ENCODE measurements at places on chromosomes 16 and 17. TPM values are rescaled to one million over a fixed set of nuclear protein-coding genes. Genes with fewer than 3 reads are reported as not detected.
A peak's percentile ranks its signal among the peaks of the same experiment; 100 is the strongest.

- H3K36me3 ChIP-seq: no peaks in the 10 kb centered on the region
- H3K27me3 ChIP-seq: no peaks in the 10 kb centered on the region
- peak overlapping the region; percentile 73 for H3K27ac ChIP-seq
- H3K4me3 ChIP-seq: peak overlapping the region; percentile 38
These were observed 520.4 kb upstream of the WSB1 start for GRCh38 chr17:26773189-26774188.

GRCh38 chr16:31184888-31185287 is 4.9 kb downstream of the FUS start:
- peaks cover 76% of the 10 kb centered on the region for H3K4me1 ChIP-seq
- peak overlapping the region; percentile 45 for H3K4me3 ChIP-seq
- peak overlapping the region; percentile 83 for H3K27ac ChIP-seq
- H3K36me3 ChIP-seq: peaks cover 92% of the 10 kb centered on the region

The CRHR1 gene
- total RNA-seq: not detected

- H3K4me3 ChIP-seq: no peak overlapping the region
- DNase-seq: no peak
- H3K4me1 ChIP-seq: no peaks in the 10 kb centered on the region
These were observed 108.8 kb downstream of the WSCD1 start for GRCh38 chr17:6179017-6179416.

DNA sequence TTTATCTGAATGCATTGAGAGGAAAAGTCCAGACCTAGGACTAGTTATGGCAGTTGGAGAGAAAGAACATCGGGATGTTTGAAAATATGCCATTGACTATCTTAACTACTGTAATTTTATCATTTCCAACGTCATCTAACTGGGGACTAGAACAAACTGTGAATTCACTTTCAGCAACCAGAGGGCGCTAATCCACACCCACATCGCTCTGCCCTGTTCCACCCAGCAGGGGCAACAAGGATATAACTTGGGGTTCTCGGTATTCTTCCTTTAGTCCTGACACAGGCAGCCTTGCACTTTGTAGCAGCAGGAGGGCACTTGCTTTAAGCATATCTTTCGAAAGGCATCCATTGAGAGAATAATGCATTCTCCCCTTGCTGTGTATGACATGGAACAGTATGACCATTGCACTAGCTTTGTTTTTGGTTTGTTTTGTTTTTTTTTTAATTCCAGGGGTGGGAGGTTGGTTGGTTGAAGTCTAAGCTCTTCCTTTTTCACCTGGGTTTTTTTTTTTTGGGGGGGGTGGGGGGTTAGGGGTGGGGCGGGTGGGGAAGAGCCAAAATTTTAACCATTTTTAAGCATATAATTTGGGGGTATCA is 31.5 kb downstream of the SIAH1 start:
- DNase-seq: peak; percentile 76
- no peaks in the 10 kb centered on the region for H3K27me3 ChIP-seq
- H3K27ac ChIP-seq: peak overlapping the region; percentile 72
- H3K4me3 ChIP-seq: no peak overlapping the region

DNA sequence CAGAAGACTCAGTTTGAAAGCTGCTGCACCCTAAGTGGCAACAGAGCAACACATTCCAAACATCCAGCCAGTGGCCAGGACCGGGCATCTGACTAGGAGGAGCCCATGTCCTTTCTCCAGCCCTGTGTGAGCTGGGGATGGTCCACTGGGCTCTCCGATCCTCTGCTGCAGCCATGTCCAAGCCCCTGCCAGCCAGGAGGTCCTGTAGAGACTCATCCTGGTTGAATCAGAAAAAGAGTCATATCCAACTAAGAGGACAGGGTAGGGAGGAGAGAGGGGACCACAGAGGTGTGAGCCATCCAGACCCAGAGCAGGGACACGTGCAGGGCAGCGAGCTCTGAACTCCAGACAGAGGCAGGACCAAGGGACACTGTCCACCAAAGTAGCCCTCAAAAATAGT is 163.0 kb upstream of the CDH5 start:
- H3K27ac ChIP-seq: no peak overlapping the region
- peaks cover 5% of the 10 kb centered on the region for H3K27me3 ChIP-seq
- H3K4me3 ChIP-seq: no peak overlapping the region
- no peak for DNase-seq
- H3K36me3 ChIP-seq: no peaks in the 10 kb centered on the region

DNA sequence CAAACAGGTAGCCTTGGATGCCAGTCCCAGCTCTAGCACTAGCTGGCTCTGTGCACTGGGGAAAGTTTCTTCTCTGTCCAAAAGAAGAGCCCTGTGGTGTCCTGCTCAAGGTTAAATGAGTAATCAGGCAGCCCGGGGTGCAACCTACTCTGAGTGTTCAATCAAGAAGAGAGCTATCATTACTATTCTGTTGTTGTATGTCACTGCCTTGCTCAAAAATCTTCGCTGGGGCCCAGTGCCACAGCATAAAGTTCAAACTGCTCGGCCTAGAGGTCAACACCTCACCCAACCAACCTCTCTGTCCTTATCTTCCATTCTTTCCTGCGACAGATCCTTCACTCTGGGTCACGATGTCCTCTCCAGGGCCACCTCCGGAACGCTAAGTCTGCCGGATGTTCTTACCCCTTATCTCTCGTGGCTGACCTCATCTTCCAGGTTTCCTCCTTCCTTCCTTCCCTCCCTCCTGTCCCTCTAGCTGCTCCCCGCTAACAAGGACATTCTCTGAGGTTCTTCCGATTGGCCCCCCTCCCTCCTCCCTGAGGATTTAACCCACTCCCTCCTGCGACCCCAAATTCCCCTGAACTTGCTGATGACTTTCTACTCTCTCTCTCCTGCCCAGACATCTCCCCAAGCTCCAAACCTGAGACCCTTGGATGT is 4.4 kb downstream of the FDXR start:
- H3K27ac ChIP-seq: no peak overlapping the region
- no peak for DNase-seq
- H3K4me3 ChIP-seq: no peak overlapping the region
- H3K4me1 ChIP-seq: peaks cover 34% of the 10 kb centered on the region

The SALL1 gene
- total RNA-seq: not detected

DNA sequence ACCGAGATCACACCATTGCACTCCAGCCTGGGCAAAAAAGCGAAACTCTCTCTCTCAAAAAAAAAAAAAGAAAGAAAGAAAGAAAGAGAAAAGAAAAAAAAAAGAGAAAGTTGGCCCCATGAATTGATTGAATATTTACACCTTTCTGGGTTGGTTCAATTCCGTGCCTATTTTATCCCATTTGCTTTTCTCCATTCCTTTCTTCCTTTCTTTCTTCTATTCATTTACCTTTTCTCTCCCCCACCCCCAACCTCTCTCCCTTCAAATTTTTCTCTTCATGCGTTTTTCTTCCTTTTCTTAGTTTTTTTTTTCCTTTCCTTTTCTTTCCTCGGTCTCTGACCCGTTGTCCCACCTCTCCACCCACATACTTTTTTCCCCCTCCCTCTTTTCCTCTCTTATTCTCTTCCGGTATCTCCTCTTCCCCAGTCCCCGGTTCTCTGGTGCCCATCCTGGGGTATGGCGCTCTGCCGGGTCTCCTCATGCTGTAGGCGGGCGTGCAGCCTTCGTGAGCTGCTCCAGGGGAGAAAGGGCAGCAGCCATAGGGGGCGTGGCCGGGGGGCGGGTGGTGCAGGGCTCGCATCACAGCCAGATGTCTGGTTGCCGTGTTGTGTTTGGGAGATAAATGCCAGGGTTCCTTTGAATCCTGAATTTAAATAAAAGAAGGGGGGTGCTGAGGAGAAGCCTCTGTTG is 5.3 kb upstream of the COL1A1 start:
- no peak overlapping the region for H3K27ac ChIP-seq
- DNase-seq: no peak
- H3K27me3 ChIP-seq: peaks cover 52% of the 10 kb centered on the region
- no peaks in the 10 kb centered on the region for H3K36me3 ChIP-seq
- peaks cover 4% of the 10 kb centered on the region for H3K4me1 ChIP-seq
- H3K4me3 ChIP-seq: no peak overlapping the region

The OTOP3 gene
- total RNA-seq: not detected

GRCh38 chr17:28405632-28406472 is at the start of gene SLC46A1:
SLC46A1 (minus strand) TSS chr17:28406212; CDS start chr17:28406114, 98 bp downstream.
- H3K4me1 ChIP-seq: peaks cover 10% of the 10 kb centered on the region
- DNase-seq: peak; percentile 34
- peak within 1 kb of the TSS; percentile 20 for H3K27ac ChIP-seq
- peaks cover 17% of the 10 kb centered on the region for H3K27me3 ChIP-seq
- no peaks in the 10 kb centered on the region for H3K36me3 ChIP-seq

The SYNGR2 gene
- total RNA-seq: 57.6 TPM

DNA sequence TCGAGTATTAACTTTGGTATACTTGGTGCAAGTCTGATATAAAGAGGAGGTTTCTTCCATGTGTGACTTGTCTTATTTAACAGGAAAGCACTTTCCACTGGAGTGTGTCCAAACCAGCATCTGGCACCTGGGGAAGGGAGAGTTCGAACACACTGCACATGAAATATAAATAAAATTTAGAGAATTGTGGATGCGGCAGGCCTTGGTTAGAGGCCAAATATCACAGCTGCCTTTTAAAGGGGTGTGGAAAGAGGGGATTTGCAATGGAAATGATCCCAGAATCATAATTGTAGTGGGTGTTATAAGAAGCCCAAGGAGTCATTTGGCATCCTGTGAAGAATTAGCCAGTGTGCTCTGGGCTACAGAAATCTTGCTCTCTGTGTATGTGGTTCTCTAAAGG is 4.3 kb upstream of the NXN start:
- DNase-seq: no peak
- no peaks in the 10 kb centered on the region for H3K27me3 ChIP-seq
- peaks cover 13% of the 10 kb centered on the region for H3K4me1 ChIP-seq
- no peak overlapping the region for H3K27ac ChIP-seq

- no peaks in the 10 kb centered on the region for H3K36me3 ChIP-seq
- no peak overlapping the region for H3K4me3 ChIP-seq
- no peak overlapping the region for H3K27ac ChIP-seq
- no peak for DNase-seq
- no peaks in the 10 kb centered on the region for H3K27me3 ChIP-seq
- H3K4me1 ChIP-seq: no peaks in the 10 kb centered on the region
These were observed 991.7 kb downstream of the CDH11 start for GRCh38 chr16:64130140-64130539.

GRCh38 chr16:67942200-67942509 is 1.8 kb downstream of the LCAT start:
- H3K36me3 ChIP-seq: peaks cover 18% of the 10 kb centered on the region
- H3K4me3 ChIP-seq: no peak overlapping the region
- H3K27me3 ChIP-seq: no peaks in the 10 kb centered on the region
- DNase-seq: peak; percentile 50
- no peak overlapping the region for H3K27ac ChIP-seq

The KDM6B gene
- total RNA-seq: 12.8 TPM

- no peak overlapping the region for H3K27ac ChIP-seq
- H3K36me3 ChIP-seq: no peaks in the 10 kb centered on the region
- peaks cover 4% of the 10 kb centered on the region for H3K27me3 ChIP-seq
- H3K4me3 ChIP-seq: no peak overlapping the region
These were observed 10.6 kb upstream of the CPHXL2 start for GRCh38 chr16:75687361-75687760.

DNA sequence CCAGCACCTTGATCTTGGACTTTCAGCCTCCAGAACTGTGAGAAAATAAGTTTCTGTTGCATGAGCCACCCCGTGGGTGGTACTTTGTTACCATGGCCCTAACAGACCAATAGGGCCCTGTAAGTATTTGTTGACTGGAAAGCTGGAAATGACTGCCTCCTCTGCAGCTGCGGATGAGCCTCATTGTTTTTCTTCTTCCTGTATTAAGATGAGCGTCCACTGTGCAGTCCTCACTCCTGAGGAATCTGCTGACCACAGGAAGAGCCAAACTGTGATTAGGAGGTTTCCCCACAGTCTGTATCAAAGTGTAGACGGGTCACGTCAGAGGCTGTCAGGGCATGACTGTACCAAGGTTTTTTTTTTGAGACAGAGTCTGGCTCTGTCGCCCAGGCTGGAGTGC is 12.2 kb upstream of the AKTIP start:
- no peak for DNase-seq
- H3K36me3 ChIP-seq: peaks cover 16% of the 10 kb centered on the region
- H3K27me3 ChIP-seq: no peaks in the 10 kb centered on the region
- H3K4me3 ChIP-seq: no peak overlapping the region
- H3K4me1 ChIP-seq: peaks cover 51% of the 10 kb centered on the region
- no peak overlapping the region for H3K27ac ChIP-seq

DNA sequence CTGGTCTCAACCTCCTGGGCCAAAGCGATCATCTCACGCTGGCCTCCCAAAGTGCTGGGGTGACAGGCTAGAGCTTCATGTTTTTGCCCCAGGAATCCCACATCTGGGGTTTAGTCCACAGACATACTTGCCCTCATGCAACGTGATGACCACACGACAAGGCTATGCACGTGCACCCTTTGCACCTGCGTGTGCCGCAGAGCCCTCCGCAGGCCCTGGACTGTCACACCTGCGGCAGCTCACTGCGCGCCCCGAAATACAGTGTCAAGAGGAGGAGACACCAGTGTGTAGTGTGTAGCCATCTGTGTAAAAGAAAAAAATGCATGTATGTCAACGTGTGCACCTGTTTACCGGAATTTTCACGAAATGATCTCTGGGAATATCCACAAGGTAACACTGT is 3.5 kb upstream of the MYADML2 start:
- H3K36me3 ChIP-seq: no peaks in the 10 kb centered on the region
- no peak for DNase-seq
- H3K27me3 ChIP-seq: peaks cover 2% of the 10 kb centered on the region
- H3K4me3 ChIP-seq: no peak overlapping the region
- H3K4me1 ChIP-seq: peaks cover 3% of the 10 kb centered on the region

The XAF1 gene
- 497 TPM for total RNA-seq

The GNG13 gene
- not detected for total RNA-seq

The NXPH3 gene
- not detected for total RNA-seq

The HYDIN gene
- total RNA-seq: not detected

GRCh38 chr16:49362230-49362629 is 11.4 kb upstream of the C16orf78 start:
- no peaks in the 10 kb centered on the region for H3K36me3 ChIP-seq
- no peak overlapping the region for H3K27ac ChIP-seq

Data from activated CD4-positive, alpha-beta T cell treated with anti-CD3 and anti-CD28 coated beads, Interleukin-2, amount 10 ng/mL, durations not matched to agents 7 days and 5 days (primary cell).